C1 segment of cervical spinal cord (tissue), 14 donors: ENCODE measurements at places on chromosomes 6 and 20.

DNA sequence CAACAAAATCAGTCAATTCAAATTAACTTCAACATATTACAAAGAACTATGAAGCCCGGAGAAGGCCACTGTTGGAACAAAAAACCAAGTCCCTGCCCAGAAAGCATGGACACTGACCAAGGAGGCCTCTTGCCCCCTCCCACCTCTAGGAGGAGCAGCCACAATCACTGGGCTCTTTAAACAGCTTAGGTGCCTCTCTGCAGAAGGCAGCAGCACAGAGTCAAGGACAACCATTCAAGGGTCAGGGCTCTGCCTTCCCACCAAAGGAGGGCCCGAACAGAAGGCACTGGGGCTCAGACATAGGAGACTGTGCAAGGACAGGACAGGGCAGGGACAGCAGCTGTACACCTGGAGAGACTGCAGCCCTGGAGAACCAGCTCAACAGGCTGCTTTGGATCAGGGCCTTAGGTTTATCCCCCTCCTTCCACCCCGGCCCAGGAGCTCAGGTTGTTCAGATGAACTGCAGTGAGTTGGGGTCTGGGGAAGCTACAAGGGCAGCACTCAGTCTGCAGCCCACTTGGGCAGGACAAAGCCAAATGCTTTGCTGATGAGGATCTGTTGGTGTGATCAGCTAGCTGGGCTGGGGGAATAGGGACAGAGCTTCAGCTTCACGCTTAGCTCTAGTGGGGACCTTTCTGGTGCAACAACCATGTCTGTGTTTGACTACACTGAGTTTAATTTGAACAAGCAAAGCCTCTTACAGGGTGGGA lies 17.8 kb downstream of the TOMM34 start:
- DNase-seq: no peak

GRCh38 chr6:70734381-70734780 lies 66.7 kb downstream of the SMAP1 start:
- DNase-seq: no peak

- no peak for DNase-seq
These were observed 303.2 kb downstream of the PREX1 start for GRCh38 chr20:48524582-48524981.

DNA sequence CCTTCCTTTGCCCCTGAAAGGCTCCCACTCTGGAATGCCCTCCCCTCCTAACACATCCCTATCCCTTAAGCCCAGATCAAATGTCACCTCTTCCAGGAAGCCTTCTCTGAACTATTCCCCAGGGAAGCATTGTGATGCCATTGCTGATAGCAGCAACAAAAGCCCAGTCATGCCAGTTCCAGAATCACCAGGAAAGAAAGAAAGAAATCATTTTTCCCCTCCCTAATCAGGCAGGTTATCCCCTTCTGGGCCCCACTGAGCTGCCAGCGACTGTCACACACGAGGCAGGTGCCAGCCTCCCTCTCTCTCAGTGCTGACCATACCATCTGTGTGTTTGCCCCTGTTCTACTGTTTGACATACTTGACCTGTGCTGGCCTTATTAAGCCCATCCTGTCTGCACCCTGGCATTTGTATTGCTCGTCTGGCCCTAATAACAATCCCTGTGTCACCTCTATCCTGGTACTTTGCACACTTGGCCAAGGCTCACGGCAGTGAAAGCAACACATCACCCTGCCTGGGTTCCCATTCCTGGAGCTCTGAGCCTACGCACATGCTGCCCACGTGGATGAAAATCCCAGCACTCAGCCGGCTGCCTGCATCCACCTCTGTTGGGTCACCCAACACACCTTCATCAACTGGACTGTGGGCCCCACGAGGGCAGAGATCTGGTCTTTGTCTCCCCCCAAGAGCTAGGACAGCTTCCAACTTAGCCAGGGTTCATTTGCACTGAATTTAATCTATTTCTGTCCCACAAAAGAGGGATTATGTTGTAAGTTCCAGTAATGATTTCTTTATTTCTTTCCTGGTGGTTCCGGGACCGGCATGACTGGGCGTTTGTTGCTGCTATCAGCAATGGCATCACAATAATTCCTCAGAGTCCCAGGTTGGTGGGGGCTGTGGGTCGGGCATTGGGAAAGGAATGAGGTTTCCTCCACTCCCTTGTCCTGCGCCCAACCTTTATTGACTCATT lies 5.3 kb upstream of the BPIFB1 start:
- no peak for DNase-seq

DNA sequence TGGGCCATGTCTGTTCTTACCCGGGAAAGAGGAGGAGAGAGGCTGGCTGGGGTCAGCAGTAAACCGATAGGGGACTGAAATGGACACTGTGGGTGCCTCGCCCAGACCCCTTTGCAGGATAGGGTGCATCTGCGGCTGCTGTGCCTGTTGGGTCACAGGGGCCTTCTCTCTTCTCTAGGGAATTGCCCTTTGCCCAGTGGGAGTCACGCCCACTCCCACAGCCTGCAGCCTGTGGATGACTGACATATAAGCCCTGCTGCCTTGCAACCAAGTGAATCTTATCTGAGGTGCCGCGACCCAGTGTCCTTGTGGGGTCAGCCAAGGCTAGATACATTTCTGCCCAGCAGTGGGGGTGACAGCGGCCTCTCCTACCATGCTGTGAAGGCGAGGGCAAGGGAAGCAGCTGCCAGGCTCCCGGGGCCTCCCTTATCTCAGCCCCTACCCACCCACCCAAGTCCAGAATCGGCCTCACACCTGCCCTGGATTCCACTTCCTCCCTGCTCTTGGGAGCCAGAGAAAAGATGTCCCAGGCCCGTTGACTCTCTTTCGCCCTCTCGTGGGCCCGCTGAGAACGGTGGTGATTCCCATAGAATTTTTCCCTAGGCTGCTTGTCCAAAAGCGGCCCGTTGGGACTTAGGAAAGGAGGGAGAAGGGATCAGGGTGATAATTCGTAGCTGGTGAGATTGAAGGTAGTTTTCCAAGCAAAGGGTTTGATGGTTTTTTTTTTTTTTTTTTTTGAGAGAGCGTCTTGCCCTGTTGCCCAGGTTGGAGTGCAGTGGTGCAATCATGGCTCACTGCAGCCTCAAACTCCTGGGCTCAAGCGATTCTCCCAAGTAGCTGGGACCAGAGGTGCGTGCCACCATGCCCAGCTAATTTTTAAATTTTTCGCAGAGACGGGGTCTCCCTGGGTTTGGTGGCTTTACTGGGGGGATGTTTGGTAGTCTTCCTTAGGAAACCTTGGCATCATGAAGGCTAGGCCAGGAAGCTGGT lies 76.4 kb upstream of the RNF24 start:
- DNase-seq: no peak

DNA sequence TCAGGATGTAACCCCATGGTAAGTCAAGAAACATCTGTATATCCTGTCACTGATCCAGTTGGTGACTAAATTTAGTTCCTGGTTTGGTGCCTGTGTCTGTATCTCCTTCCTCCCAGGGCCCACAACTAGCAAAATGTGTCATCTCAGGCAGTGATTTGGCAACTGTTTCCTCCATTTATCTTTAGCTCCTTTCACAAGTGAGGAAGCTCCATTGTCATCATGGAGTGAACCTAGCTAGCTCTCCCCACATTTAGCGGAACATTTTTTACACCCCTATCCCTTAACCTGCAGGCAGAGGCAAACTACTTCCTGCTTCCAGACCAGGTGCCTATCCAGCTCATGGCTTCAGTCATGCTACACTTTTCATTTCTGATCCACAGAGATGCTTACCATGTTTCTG lies 99.5 kb downstream of the IPCEF1 start:
- no peak for DNase-seq

- no peak for DNase-seq
These were observed 84.1 kb downstream of the SLC23A2 start for GRCh38 chr20:4916971-4917881.

- no peak for DNase-seq
These were observed at the start of gene C20orf204 for GRCh38 chr20:64035933-64036345. Gene C20orf204 (plus strand): TSS chr20:64036182. CDS start chr20:64036324, 142 bp downstream.

DNA sequence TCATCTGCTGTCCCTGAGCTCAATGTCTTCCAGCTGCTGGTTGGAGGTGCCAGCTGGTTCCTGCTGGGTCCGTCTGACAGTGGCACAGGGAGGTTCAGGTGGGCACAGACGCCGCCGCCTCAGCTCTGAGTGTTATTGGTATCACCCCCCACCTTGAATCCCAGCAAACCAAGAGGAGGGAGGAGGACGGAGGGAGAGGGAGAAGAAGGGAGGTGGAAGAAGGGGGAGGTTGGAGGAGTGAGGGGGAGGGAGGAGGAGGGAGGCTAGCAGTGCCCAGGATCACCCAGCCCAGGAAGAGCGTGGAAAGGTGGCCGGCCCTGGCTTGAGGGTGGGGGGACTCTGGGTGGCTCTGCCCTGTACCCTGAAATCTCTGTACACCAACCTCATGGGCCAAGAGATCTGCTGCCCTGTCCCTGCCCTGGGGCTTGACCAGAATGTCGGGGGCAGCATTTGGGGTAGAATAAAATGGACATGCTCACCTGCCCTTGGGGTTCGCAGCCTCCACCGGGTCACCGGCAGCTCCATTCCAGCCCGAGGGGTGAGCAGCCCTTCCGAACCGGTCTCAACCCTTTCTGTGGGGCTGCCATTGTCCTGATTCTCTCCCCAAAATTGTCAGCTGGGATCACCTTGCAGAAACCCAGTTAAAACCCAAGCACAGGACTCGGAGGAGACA lies 17.1 kb downstream of the NTSR1 start:
- DNase-seq: no peak

- no peak for DNase-seq
These were observed 864 bp upstream of the CEBPB start for GRCh38 chr20:50189681-50190250.

DNA sequence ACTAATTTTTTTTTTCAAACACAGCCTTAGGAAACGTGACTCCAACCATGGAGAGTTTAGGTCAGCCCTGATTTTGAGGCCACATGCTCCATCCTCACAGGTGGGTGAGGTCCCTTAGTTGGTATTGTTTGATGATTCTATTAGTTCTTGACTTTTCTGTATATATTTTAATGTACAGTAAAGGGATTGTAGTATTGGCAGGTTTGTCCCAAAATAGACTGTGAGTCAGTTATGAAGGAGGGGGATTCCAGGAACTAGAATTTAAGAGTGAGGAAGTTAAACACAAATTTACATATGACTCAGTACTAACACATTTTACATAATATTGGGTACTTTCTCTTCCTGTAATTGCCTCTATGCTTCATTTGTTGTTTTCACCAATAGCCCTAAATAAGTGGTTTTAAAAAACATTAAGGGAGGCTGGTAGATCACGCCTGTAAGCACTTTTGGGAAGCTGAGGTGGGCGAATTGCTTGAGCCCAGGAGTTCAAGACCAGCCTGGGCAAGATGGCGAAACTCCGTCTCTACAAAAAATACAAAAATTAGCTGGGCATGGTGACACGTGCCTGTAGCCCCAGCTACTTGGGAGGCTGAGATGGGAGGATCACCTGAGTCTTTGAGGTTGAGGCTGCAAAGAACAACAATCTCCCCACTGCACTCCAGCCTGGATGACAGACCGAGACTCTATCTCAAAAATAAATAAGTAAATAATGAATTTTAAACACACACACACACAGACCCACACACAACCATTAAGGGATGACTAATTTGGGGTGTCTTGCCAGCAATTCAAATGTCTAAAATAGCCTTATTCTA lies 81.8 kb downstream of the SGK1 start:
- DNase-seq: no peak

GRCh38 chr6:53581173-53581773 lies 36.4 kb upstream of the GCLC start:
- no peak for DNase-seq

- DNase-seq: no peak
These were observed 8.2 kb downstream of the DYNLRB1 start for GRCh38 chr20:34524426-34524825.

GRCh38 chr6:150959166-150959565 lies 93.7 kb downstream of the MTHFD1L start:
- DNase-seq: no peak

GRCh38 chr20:56987986-56988385 lies 278.5 kb downstream of the BMP7 start:
- DNase-seq: no peak

GRCh38 chr20:61135266-61135665 lies 116.8 kb upstream of the CDH4 start:
- no peak for DNase-seq

DNA sequence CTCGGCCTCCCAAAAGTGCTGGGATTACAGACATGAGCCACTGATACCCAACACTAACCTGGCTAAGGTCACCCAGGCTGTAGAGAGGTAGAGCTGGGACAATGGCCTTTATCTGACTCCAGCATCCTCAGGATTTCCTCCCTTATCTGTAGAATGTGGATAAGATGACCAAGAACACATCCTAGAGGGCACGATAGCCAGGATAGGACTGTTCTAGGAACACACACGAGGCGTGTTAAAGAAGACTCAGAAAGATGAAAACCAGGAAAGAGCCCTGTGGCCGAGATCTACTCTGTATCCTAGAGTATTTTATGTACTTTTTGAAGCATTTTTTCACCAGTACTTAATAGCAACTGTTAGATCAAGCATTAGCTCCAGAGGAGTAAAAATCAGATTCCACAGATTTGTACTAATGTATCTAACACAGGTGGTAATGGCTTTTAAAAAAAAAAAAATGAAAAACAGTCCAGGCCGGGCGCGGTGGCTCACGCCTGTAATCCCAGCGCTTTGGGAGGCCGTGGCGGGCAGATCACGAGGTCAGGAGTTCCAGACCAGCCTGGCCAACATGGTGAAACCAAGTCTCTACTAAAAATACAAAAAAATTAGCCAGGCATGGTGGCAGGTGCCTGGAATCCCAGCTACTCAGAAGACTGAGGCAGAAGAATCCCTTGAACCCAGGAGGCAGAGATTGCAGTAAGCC lies 17.3 kb downstream of the PPP1R10 start:
- DNase-seq: no peak

GRCh38 chr20:34564833-34565232 lies 6.3 kb downstream of the MAP1LC3A start:
- no peak for DNase-seq

- DNase-seq: no peak
These were observed 49.5 kb downstream of the ARHGAP40 start for GRCh38 chr20:38651154-38651553.

- DNase-seq: no peak
These were observed at the start of gene TRIM15 for GRCh38 chr6:30163090-30163917. Gene TRIM15 (plus strand): TSS chr6:30163546. CDS start chr6:30163685, 139 bp downstream.

GRCh38 chr20:11248687-11249638 lies 575.2 kb upstream of the JAG1 start:
- no peak for DNase-seq

DNA sequence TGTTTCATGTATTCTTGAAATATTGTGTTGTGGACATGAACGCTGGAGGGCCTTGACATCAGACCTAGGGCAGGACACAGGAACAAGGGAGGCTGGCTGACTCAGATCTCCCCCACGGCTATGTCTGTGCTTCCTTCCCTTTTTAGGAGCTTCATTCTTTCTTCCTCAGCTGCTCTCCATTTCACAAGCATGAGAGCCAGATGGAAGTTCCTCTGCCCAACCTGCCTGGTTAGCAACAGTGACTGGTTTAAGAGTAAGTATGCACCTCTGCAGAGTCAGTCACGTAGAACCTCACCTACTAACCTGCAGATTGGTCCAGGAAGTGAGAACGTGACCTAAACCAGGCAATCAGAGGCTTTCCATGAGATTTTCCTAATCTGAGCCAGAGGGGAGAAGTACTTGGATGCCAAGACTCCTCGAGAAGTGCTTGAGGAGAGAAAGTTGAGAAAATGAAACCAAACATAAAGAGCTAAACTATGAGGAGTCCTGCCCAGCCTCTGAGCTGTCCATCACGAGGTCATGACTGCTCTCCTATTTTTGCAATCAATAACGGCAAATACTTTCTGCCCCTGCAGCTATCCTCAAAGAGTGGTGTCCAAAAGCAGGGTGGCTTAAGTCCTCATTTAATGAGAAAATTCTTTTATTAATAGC lies 465.2 kb upstream of the CITED2 start:
- DNase-seq: peak; percentile 17
